Osteocyte (in vitro differentiated cells): ENCODE measurements at places on chromosomes 5 and 9.

DNA sequence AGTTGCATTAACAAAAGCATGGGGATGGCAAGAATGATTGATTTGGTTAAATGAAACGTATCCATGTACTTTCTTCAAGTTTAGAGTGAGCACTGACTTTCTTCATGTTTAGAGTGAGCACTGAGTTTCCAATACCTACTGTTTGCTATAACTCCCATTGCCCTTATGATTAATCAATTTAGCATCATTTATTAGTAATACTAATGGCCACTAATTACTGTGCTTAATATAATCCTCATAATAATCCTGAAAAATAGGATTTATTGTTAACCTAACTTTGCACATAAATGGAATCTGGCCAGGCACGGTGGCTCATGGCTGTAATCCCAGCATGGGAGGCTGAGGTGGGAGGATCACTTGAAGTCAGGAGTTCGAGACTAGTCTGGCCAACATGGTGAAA is 22.1 kb upstream of the GPR21 start:
- no peak for DNase-seq

- DNase-seq = no peak
These were observed 78.3 kb upstream of the HCN1 start for GRCh38 chr5:45774528-45774927.

DNA sequence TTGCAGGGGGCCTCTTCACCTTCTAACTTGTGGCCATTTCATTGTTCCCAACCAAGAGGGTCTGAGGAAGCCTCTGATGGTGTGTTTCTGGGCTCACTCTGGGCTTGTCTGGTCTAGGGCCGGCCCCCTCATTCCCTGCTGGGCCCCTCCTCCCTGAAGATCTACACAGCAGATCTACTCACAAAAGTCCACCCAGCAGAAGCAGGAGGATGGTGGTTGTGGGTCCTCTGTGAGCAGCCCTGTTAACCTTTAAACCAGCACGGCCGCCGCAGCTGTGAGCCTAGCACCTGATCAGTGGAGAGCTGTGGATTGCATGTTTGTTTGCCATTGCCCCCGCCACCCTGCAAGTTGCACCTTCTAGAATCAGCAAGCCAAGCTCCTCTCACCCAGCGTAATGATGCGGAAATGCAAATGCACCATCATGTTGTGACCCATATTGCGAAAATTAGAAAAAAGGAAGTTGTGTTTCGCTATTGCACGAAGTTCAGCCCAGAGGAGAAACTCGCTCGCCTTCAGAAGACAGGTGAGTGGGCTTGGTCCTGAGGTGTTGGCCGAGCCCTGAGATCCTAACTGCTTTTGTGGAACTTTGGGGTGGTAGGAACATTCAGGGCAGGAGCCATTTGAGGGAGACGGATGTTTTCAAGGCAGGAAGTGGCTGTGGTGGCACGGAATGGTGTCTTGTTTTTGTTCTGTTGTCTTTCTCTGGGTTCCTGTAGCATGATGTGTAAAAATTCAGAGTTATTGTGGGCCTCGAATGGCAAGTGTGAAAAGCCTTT is 16.7 kb downstream of the FGD3 start:
- DNase-seq = no peak

- DNase-seq = no peak
These were observed 140.8 kb downstream of the SLC12A2 start for GRCh38 chr5:128224336-128224735.

DNA sequence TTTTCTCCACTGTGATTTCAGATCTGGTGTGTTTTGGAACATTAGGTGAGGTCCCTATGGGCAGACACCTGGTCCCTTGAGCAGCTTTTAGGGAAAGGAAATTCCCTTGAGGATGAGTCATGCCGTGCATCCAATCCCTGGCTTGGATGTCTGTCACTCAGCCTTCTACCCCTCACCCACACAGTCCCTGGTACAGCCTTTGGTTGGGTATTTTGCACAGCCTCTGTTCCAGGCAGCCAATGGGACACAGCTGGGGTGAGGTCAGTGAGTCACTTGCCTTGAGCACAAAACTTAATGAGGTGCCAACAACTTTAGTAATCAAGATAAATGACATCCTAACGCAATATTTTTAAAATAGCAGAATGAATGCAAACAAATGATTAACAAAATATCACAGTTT is 22.7 kb upstream of the SVEP1 start:
- DNase-seq = no peak

DNA sequence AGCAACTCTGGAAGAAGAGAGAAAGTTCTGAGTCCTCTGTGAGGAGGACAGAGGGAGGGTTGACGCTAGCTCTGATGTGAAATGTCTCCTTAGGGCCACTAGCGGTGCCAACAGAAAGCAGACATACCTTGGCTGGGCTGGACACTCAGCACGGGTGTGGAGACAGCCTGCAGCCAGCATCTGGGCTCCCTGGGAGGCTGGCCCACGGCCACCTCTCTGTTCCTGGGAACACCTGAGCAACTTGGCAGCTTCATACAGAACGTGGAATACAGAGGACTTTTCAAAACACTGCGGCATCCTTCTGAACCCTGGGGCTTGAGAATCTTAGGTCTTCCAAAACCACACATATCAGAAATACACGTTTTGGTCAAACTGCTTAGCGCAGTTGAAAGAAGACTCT is 269.1 kb downstream of the FSTL4 start:
- DNase-seq = no peak

DNA sequence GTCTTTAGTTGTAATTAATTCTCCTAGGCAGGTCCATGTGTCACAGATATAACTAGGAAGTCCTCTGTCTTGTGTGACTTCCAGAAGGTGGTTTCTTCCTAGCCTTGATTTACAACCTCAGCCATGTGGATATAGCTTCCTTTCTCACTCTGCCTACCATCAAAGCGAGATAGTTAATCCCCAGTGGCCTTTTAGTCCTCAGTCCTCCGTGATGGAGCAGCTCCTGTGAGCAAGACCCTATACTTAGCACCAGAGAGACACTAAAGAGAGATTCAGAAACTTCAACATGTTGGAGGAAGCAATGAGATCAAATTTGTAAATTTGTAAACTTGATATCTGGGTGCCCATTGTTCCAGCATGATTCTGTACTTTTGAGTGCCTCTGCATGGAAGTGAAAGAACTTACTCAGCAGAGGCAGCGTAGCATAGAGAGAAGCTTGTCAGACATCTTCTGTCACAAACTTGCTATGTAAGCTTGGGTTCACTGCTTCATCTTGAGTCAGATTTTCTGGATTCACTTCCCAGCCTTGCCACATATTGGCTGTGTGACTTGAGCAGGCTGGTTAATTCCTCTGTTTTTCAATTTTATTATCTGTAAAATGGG is 170.2 kb upstream of the NR3C1 start:
- DNase-seq = no peak

- DNase-seq = no peak
These were observed 1.8 kb downstream of the SURF6 start for GRCh38 chr9:133334161-133334560.

DNA sequence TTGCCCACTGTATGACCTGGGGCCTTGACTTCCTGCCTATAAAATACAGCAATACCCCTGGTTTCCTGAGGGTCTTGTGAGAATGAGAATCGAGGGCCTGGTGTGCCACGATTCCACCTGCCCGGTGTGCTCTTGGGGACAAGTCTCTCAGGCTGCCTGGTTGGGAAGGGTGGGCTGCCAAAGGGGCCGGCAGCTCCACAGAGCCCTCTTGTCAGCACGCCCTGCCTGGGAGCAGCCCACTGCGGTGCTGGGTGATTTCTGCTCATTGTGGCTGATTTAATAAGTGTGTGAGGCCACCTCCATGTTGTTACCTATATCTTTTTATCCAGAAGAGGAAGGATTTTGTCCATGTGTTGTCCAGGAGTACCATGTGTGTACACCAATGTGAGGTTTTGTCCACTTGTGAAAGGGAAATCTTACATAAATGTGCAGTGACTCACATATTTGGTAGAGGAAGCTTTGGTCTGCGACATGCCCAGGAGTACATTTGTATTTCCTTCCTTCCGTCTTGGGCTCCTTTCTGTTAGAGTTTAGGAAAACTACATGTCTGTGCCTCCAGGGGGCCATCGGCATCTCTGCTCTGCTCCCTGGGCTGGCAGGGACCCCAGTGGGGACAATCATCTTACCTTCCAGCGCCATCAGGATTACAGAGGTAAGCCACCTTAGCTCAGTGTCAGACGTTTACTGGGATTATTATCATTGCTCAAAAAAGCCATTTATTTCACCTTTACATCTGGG is 108.6 kb downstream of the PHF2 start:
- DNase-seq = peak; percentile 78

- DNase-seq = peak; percentile 76
These were observed 21.9 kb downstream of the CSF2 start for GRCh38 chr5:132095424-132095972.

DNA sequence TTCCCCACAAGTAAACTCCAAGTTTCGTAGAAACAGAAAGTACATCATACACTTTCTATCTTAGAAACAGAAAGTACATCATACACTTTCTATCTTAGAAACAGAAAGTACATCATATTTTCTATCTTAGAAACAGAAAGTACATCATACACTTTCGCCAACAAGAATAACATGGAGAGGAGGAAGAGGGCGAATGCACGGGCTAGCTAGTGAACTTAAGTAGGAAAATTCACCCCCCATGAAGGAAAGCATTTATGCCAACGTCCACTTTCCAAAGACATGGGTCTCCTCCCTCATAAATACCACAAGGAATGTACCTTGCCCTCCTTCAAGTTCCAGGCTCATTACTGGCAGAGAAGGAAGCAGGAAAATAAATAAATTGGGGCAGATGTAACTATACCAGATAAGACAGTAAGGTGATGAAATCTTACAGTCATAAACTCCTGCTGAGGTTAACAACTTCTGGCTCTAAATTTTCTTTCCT is 64.7 kb downstream of the FRMD3 start:
- no peak for DNase-seq

DNA sequence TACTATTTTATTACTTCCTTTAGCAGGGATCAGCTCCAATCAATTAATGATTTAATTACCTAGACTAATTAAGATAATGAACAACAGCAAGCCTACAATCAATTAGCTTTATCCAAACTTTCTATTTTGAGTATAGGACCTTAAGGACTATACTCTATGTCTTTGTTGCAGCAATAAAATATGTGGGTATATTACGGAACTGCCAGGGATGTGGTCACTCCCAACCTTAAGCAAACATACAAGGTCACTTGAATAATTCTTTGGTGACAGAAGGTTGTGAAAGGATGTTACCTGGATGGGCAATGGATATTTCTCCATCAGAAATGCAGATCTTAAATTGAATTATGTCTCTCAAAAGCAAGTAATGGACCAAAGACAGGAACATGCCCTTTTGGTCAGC is 907.4 kb upstream of the DMAC1 start:
- DNase-seq = no peak

GRCh38 chr9:112170235-112170634 is 4.9 kb downstream of the SUSD1 start:
- DNase-seq = no peak

DNA sequence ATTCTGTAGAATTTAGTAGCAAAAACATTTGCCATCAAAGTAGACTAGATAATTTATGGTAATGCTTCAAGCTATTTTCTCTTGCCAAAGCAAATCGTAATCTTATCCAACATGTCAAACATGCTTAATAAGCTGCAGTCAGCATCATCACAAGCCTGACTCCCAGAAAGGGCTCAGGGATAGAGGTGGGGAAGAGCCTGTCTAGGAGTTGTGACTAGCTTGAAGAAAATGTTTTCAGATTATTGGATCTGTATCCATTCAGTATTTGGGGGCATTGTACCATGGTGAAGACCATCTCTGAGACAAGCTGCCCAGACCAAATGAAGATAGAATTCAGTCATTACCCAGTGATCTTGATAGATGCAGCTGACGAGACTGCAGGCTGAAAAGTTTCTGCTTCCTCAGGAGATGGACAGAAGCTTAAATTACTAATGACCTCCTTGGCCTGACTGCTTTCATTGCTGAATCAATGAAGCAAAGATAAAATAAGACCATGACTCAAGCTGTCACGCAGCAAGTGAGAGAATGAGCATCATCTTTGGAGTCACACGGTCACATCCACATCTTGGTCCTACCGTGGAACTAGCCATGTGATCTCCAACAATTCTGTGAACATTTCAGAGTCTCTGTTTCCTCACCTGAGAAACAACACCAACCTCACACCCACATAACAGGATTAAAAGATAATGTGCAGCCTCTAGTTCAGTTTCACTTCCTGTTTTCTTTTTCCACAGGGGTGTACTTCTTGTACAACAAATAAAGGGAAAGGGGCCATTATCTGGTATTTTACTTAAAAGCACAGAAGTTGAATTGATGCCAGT is 9.4 kb downstream of the ERAP2 start:
- DNase-seq = no peak

DNA sequence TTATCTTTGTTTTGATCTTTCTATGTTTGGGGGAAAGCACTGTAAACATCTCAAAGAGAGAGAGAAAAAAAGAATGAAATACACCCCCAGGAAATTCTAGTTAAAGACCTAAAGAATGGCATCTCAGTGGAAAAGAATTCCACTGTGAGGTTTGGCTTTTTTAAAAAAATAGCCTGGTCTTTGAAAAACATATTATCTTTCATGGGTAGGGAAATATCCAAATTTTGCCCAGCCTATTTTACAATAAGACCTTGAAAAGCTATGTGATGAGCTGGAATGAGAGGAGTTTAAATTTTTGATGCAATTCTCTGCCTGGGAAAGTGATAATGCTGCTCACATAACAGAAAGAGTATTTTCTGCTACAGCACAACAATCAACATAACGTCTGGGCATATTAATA is 348.1 kb upstream of the WWC1 start:
- DNase-seq = no peak

- no peak for DNase-seq
These were observed 45.4 kb upstream of the CLPTM1L start for GRCh38 chr5:1390333-1390732.

DNA sequence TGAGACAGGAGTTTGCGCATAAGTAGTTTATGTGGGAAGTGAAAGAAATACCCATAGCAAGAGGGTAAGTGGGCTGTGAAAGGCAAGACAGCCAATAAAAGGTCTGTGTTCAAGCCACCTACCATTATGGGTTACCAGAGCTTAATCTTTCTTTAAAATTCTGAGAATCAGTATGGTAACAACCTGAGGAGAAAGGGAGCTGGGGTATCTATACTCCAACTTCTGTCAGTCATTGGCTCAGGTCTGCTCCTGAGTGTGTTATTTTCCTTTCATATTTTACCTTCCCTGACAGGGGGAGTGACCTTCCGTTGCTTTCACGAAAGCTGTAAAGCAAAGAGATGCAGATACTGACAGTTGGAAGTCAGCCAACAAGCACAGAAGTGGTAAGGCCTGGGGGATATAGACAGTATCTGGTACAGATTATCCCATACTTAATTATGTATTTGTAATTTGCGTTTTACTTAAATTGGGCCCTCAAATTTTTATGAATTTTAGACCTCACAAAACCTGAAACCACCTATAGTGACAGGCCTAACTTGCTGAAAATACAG is 233.4 kb downstream of the RAB3C start:
- no peak for DNase-seq

GRCh38 chr9:14301583-14302021 is 12.3 kb downstream of the NFIB start:
- DNase-seq = no peak

GRCh38 chr9:121386442-121387175 is 16.6 kb upstream of the STOM start:
- no peak for DNase-seq

GRCh38 chr5:126914801-126915436 is 115.4 kb downstream of the MARCHF3 start:
- DNase-seq = no peak

- DNase-seq = no peak
These were observed 27.3 kb upstream of the EDIL3 start for GRCh38 chr5:84411832-84412605.
